ENCODE measurements at places on chromosomes 2 and 18.

- DNase-seq: no peak
Measured at GRCh38 chr2:76075126-76075525, 364.4 kb upstream of the GCFC2 start.

- no peak for DNase-seq
Measured at GRCh38 chr2:189585226-189585756, 4.7 kb upstream of the SLC40A1 start.

GRCh38 chr18:3998698-3999333 is 456.3 kb downstream of the DLGAP1 start:
- DNase-seq: peak; percentile 27

GRCh38 chr2:195711478-195711877 is 54.5 kb downstream of the SLC39A10 start:
- no peak for DNase-seq

- no peak for DNase-seq
Measured at GRCh38 chr2:117378653-117379052, 435.8 kb upstream of the DDX18 start.
